ENCODE measurements at places on chromosomes 1 and 21.

- DNase-seq, result no peak
These were observed 59.0 kb downstream of the FASLG start for GRCh38 chr1:172717722-172718465.

GRCh38 chr1:48882020-48882419 lies 105.3 kb upstream of the BEND5 start:
- no peak for DNase-seq

DNA sequence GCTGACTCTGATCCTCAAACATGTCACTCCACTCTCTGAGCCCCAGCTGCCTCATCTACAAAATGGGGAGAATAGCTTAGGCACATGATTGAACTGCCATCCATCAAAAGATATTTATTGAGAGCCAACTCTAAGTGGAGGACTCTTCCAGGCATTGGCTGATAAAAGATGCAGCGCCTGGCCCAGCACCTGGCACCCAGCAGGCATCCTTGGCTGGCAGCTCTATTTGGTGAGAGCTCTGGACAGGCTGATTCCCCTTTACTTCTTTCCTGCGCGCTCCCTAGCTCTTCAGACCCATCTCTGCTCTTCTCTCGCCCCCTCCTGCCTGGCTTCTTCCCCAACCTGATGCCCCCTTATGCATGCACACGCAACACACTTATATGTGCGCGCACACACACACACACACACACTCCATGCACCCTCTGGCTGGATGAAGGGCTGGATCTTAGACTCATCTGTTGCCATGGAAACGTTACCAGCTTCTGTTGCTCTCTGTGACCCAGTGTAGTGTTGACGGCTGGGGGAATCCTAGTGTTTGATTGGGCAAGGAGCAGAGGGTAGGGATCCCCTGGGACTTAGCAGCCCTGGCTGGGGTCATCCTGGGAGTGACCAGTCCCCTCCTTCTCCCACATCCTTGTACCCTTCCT lies 49.3 kb downstream of the VWA5B1 start:
- peak; percentile 60 for DNase-seq

DNA sequence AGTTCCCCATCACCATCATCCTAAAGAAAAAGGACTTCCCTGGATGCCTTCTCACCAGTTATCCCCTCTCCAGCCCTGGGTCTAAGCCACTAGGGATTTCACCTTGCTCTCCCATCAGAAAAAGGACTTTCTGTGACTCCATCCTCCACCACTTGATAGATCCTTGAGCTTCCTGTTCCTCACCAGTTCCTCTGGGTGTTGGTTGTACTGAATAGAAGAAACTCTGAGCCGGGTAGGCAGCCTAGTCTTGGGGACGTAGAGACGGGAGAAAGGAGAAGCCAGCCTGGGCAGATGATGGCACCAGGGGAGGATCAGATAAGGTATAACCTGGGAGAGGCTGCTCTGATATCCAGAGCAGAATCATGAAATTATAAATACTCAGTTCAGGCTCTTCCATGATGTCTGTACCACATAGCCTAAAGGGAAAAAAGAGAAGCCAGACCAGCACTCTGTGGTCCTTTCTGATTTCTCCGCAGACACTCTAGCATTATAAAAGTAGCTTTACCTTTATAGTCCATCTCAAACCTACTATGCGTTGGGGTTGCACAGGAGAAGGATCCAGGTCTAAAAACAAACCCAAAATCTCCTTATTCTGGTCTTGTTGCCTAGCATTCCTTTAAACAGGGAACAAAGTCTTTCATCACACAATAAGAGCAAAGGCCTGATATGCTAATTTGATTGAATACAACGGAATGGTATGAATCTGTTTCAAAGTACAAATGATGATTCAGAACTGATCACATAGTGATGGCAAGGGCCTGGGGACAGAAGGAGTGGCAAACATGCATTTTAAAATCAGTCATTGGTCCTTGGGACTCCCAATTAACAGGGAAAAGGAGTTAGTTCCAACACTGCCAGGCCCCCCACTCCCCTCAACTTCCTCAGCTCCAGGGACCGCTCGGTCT lies 1.2 kb upstream of the CD34 start:
- no peak for DNase-seq

- no peak for DNase-seq
These were observed 41.8 kb downstream of the MAP3K7CL start for GRCh38 chr21:29172282-29172681.

DNA sequence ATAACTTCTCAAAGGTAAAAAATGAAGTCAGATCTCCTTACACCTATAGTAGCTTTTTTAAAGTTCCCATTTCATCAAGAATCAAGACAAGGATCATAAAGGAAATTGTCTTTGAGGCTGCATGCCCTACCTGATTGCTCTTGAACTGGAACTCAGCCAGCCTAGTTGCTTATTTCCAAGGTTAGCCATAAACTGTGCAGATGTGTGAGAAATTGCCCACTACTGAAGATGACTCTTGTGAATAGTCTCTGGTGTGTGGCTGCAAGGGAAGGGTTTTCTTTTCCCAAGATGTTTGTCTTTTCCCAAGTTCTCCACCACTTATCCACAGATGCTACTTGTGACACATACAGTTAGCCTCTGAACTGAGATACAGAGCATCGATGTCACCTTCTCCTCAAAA lies 81.7 kb upstream of the DUSP10 start:
- DNase-seq, result no peak

- no peak for DNase-seq
These were observed 14.3 kb upstream of the OLIG2 start for GRCh38 chr21:33011462-33011861.

- no peak for DNase-seq
These were observed 309.3 kb downstream of the DISC1 start for GRCh38 chr1:231935856-231936255.

All from mesendoderm (in vitro differentiated cells).